Epithelial cell of esophagus (primary cell): ENCODE measurements at places on chromosomes 5 and 9.

DNA sequence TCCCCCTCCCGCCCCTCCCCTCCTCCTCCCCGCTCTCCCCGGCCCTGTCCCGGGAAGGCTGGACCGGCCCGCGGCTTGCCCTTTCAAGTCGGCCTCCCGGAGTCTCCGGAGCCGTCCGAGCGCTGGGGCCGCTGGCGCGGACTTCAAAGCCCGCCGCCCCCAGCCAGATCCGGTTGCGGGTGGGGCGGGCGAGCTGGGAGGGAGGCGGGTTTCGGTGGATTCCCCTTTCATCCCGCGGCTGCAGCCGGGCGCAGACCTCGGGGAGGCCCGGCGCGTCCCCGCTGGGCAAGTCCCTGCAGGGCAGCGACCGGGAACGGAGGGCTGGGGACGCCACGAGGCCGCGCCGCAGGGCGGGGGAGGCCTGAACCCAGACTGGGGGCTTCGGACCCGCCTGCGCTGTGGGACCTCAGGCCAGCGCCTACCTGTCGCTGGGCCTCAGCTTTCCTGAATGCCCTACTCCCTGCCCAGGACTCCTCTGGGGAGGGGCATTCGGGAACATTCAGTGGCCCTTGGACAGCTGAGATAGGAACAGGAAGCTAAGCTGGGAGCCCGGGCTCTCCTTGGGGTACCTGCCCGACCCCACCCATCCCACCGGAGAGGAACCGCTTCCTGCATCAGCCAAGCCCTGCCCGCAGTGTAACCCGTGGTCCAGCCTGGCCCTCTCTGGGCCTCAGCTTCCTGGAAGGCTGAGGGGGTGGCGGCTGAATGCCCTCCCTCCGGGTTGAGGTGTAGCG lies 23.4 kb downstream of the C9orf50 start:
- peak; percentile 38 for DNase-seq

- no peak for DNase-seq
Measured at GRCh38 chr5:95723632-95724369, 7.3 kb upstream of the RHOBTB3 start.

GRCh38 chr9:101693546-101694336 lies 44.7 kb downstream of the GRIN3A start:
- no peak for DNase-seq

- DNase-seq: no peak
Measured at GRCh38 chr5:366541-367357, 45.2 kb downstream of the AHRR start.

- DNase-seq: peak; percentile 46
Measured at GRCh38 chr5:74934949-74935751, 69.0 kb upstream of the FAM169A start.

DNA sequence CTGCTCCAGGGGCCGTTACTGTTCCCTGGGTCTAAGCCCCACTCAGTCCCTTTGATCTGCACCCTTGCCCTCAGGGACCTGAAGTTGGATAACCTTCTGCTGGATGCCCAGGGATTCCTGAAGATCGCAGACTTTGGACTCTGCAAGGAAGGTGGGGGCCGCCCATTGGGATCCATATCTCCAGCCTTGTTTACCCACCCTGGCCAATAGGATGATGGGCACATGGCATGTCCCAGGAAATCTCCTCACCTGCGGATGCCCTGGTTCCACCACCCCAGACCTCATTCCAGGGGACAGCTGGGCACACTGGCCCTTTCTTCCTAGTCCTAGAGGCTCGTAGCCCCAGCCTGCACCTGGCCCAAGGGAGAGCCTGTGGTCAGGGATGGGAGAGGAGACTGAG lies 5.5 kb downstream of the ZDHHC12 start:
- DNase-seq: no peak

GRCh38 chr5:139552893-139553575 lies 8.1 kb upstream of the UBE2D2 start:
- DNase-seq: no peak

DNA sequence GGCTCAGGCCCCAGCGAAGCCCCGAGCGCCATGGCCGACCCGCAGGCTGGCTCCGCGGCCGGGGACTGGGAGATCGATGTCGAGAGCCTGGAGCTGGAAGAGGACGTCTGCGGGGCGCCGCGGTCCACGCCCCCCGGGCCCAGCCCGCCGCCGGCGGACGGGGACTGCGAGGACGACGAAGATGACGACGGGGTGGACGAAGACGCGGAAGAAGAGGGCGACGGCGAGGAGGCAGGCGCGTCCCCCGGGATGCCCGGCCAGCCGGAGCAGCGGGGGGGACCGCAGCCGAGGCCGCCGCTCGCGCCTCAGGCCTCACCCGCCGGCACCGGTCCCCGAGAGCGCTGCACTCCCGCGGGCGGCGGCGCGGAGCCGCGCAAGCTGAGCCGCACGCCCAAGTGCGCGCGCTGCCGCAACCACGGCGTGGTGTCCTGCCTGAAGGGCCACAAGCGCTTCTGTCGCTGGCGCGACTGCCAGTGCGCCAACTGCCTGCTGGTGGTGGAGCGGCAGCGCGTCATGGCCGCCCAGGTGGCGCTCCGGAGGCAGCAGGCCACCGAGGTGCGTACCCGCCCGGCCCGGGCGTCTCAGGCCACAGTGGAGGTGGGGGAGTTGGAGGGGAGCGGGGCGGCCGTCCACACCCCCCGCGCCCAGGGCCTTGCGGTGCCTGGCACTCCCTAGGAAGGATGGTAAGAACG lies 1.6 kb downstream of the DMRT2 start:
- DNase-seq: peak; percentile 60

DNA sequence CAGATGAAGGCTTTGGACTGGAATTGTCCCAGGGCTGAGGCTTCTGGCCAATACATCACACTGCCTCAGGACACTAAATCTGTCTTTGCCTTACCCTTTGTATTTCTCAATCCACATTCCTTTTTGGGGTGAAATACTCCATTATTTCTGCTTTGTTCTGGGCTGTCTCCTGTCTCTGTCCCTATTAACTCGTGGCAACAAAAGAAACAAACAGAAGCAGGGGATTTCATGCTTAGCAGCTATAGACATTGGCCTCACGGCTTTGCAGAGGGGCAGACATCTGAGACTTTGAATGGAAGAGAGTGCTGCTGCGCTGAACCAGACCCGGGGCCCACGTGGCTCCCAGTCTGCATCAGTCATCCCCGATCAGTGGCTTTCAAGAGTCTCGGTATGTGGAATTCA lies 129.7 kb downstream of the ARL15 start:
- no peak for DNase-seq

- DNase-seq: no peak
Measured at GRCh38 chr5:136731241-136731900, 366.0 kb upstream of the TRPC7 start.

DNA sequence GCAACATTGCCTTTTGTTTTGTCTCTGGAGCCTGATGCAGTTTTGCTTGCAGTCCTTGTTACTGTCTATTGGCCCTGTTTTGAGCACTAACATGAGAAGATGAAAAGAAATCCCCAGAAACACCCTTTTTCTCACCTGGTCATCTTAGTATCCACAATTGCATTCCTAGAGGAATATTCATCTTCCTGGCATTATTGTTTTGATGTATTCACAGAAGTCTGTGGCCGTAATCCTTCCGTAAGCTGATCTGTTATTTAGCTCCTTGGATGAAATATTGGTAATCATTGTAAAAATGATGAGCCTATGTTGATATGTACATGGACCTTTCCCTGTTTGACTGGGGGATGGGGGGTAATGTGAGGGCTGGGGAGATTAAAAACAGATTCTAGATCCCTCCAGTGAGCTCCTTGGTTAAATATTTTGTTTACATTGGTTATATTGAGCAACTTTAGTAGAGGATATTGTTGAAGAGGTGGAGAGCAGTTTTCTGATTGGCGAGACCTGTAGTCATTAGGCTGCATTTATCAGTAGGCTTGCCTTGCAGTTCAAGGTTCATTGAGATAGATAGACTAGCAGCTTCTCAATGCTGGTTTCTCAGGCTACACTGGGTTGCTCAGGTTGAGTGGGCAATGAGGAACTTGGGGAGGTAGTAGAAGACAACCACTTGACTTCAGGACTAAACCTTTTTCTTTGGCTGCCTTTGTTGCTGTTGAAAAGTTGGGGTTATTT lies 117.5 kb downstream of the MACIR start:
- peak; percentile 15 for DNase-seq

DNA sequence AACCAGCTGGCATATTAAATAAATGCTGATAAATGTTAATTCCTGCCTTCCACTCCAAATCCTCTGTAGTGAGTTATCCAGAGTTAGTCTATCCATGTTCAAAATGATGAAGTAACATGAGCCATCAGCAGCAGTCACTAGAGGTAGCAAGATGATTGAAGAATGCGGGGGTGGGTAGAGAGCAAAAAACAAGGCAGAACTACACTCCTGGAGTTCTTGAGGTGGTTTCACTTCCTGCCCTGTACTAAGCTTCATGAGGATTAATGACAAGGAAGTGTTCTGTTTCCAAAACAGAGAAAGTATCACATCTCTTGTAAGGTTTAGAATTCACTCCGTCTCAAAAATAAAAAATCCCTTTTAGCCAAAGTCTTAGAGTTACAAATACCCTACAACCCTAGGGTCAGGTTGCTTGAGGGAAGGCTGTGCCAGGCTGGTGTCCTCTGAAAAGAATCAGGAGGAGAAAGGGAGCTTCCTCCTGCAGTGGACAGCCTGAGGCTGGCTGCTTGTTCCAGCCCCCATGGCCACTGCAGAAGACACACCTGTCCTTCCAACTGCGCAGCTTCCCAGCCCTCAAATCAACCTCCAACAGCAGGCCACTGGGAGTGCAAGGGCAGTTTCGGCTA lies 180.2 kb downstream of the DENND1A start:
- DNase-seq: peak; percentile 30

DNA sequence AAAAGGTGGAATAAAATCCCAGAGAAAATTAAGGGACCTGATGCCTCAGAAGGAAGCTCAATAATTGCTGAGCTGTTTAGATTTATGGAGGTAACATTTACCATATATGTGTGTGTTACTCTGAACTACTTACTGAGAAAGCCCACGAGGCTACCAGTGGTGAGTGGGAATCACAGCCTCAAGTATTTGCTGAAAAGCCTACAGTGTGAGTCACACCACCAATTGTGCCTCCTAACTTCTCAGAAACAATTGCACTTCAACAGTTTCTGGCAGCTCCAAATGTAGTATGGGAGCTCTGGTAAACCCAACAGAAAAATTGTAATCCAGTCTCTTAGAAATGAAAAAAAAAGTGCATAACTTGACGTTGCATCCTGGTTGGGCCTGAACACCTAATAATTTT lies 551.6 kb downstream of the PRDM9 start:
- DNase-seq: peak; percentile 1

DNA sequence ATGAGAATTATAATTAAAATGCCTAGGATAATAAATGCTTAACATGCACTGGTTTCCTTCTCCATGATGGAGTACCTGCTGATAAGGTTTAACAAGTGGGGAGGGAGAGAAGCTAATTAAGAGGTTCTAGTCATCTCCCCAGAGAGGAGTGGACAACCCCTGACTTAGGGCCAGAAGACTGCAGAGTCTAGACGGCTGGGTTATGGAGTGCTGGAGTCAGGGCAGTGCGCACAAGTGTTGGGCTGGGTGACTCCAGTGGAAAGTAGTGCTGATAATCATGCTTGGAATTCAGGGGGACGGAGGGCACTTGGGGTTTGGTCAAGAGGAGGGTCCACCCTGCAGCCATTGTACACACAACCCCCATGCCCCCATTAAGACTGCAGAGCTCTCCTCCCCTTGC lies 32.8 kb upstream of the TGFBI start:
- no peak for DNase-seq

- no peak for DNase-seq
Measured at GRCh38 chr5:175343308-175343707, 100.7 kb downstream of the DRD1 start.

- DNase-seq: peak; percentile 56
Measured at GRCh38 chr9:90925581-90926257, 124.1 kb downstream of the SYK start.

GRCh38 chr5:88470745-88471144 lies 202.1 kb upstream of the TMEM161B start:
- no peak for DNase-seq

GRCh38 chr9:84570482-84571154 lies 98.9 kb upstream of the NTRK2 start:
- no peak for DNase-seq

DNA sequence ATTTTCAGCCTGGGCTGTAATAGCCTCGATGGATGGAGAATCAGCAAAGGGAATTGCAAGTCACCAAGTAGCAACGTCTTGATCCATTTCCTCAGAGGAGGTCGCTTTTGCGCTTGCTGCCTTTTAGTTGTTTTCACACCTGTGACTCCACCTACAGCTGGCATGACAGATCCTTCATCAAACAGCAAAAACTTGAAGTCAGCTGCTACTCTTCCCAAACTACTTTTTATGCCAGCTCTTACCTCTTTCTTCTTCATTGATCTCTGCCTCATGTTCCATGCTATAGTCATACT lies 107.7 kb downstream of the MAT2B start:
- DNase-seq: no peak

DNA sequence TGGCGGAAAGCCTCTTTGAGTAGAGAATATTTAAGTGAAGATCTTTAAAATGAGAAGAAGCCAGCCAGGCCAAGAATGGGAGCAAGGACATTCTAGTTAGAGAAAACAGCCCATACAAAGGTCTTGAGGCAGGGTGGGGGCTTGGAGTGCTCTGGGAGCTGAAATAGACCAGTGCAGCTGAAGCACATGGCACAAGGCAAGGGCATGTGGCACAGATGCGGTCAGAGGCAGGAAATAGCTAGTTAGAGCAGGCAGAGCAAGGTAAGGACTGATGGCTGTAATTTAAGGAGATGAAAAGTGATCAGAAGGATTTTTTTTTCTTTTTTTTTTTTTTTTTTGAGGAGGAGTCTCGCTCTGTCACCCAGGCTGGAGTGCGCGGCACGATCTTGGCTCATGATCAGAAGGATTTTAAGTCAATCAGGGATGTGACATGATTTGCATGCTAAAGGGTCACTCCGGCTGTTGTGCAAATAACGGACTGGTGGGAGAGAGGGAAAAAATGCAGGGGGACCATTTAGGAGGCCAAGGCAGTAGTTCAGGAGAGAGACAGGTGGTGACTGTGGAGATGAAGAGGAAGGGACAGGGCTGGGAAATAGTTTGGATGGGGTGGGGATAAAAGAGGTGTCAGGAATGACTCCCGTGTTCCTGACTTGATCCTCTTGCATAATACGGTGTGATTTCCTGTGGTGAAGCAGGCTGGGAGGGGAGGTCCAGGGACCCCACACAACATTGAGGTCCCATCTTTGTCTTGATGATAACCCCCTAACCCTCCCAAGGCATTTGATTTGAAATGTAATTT lies 207.6 kb downstream of the HSPA4 start:
- DNase-seq: no peak

- DNase-seq: no peak
Measured at GRCh38 chr9:99296291-99296951, 74.3 kb downstream of the SEC61B start.

- no peak for DNase-seq
Measured at GRCh38 chr5:127513408-127513970, 4.0 kb upstream of the PRRC1 start.
